ENCODE measurements at places on chromosomes 3 and 15. TPM values are rescaled to one million over a fixed set of nuclear protein-coding genes. Genes with fewer than 3 reads are reported as not detected.

The CPLX3 gene
- 5.7 TPM for total RNA-seq

The CCDC54 gene
- total RNA-seq = 33.9 TPM

The AP3B2 gene
- total RNA-seq = 15.5 TPM

The FRMD5 gene
- 10.5 TPM for total RNA-seq

The RAD54L2 gene
- 40.6 TPM for total RNA-seq

The MEGF11 gene
- 8.6 TPM for total RNA-seq

The B3GNT5 gene
- 5.9 TPM for total RNA-seq

The ZIC4 gene
- total RNA-seq = 0.31 TPM

The RFC4 gene
- total RNA-seq = 26.2 TPM

The SLC28A1 gene
- 0.31 TPM for total RNA-seq

The FBXL22 gene
- total RNA-seq = 11.6 TPM

The ADAMTS7 gene
- 11.6 TPM for total RNA-seq

The DNAH1 gene
- 40.0 TPM for total RNA-seq

The FOXB1 gene
- 0.56 TPM for total RNA-seq

The ZNF660 gene
- 5.9 TPM for total RNA-seq

The PLA2G4E gene
- 0.71 TPM for total RNA-seq

The MAP2K5 gene
- 31.2 TPM for total RNA-seq

The ST8SIA2 gene
- 0.12 TPM for total RNA-seq

The PRTG gene
- 29.7 TPM for total RNA-seq

The TRH gene
- total RNA-seq = 0.87 TPM

The TRPM1 gene
- 4.4 TPM for total RNA-seq

The NCK1 gene
- total RNA-seq = 42.7 TPM

The IMPG2 gene
- total RNA-seq = 0.39 TPM

The ADGRG7 gene
- total RNA-seq = 0.16 TPM

The CYP19A1 gene
- total RNA-seq = 2.8 TPM

The GOLGA8R gene
- 9.3 TPM for total RNA-seq

The DNAH12 gene
- 11.3 TPM for total RNA-seq

The TGM5 gene
- 2.1 TPM for total RNA-seq

The PLSCR5 gene
- total RNA-seq = not detected

The SLC2A2 gene
- not detected for total RNA-seq
